Cardiac ventricle fibroblast (primary cell): ENCODE measurements at places on chromosomes 6 and 20. TPM values are rescaled to one million over a fixed set of nuclear protein-coding genes. Genes with fewer than 3 reads are reported as not detected.

The SLC2A4RG gene
- 39.2 and 69.8 TPM in 2 replicates for total RNA-seq

The KIFC1 gene
- 1.3 and 5.0 TPM in 2 replicates for total RNA-seq

The SIRPB2 gene
- not detected in 2 replicates for total RNA-seq

The COX4I2 gene
- not detected in 2 replicates for total RNA-seq

The KCNK16 gene
- total RNA-seq = not detected in 2 replicates

The GPX5 gene
- total RNA-seq = not detected in 2 replicates

The C20orf141 gene
- total RNA-seq = 1.2 TPM in 1 of 2 replicates, not detected in the other

The MLIP gene
- under 0.01 TPM in 1 of 2 replicates, not detected in the other for total RNA-seq

The COL11A2 gene
- 0.05 and 0.06 TPM in 2 replicates for total RNA-seq

The TPD52L2 gene
- total RNA-seq = 92.1 and 109 TPM in 2 replicates

The VGLL2 gene
- not detected in 2 replicates for total RNA-seq

The CRYBG1 gene
- 12.3 and 13.0 TPM in 2 replicates for total RNA-seq

The PIM1 gene
- total RNA-seq = 47.0 and 55.5 TPM in 2 replicates

The PCK1 gene
- 0.15 TPM in 1 of 2 replicates, not detected in the other for total RNA-seq

The NRSN1 gene
- not detected in 2 replicates for total RNA-seq

The TAGAP gene
- total RNA-seq = not detected in 2 replicates

The BTNL2 gene
- not detected in 2 replicates for total RNA-seq

The KCNQ2 gene
- not detected in 2 replicates for total RNA-seq

The TSPO2 gene
- not detected in 2 replicates for total RNA-seq

The NELFCD gene
- total RNA-seq = 27.8 and 31.4 TPM in 2 replicates

The SLC32A1 gene
- total RNA-seq = not detected in 2 replicates

The MTHFD1L gene
- total RNA-seq = 16.5 and 19.3 TPM in 2 replicates

The HMGCLL1 gene
- total RNA-seq = not detected in 2 replicates

The HNF4A gene
- total RNA-seq = not detected in 2 replicates

The PAK5 gene
- total RNA-seq = not detected in 2 replicates

The TMEM151B gene
- total RNA-seq = 0.06 TPM in 1 of 2 replicates, not detected in the other

The METTL24 gene
- not detected in 2 replicates for total RNA-seq

The MAS1 gene
- 0.05 and 0.25 TPM in 2 replicates for total RNA-seq

The PGC gene
- total RNA-seq = not detected in 2 replicates

The WFDC5 gene
- not detected in 2 replicates for total RNA-seq

The RNF39 gene
- 0.19 TPM in 1 of 2 replicates, not detected in the other for total RNA-seq

The PRR18 gene
- total RNA-seq = 0.05 TPM in 1 of 2 replicates, not detected in the other

The ABHD16B gene
- total RNA-seq = not detected in 2 replicates

The GGTLC1 gene
- not detected in 2 replicates for total RNA-seq

The CPNE5 gene
- 0.06 and 0.34 TPM in 2 replicates for total RNA-seq

The CTAGE9 gene
- total RNA-seq = not detected in 2 replicates

The C20orf144 gene
- total RNA-seq = not detected in 2 replicates

The RSPH4A gene
- total RNA-seq = not detected in 2 replicates

The TMEM63B gene
- 13.0 and 23.9 TPM in 2 replicates for total RNA-seq

The SLC25A27 gene
- total RNA-seq = 0.73 and 1.7 TPM in 2 replicates

The CHD6 gene
- 15.5 and 16.4 TPM in 2 replicates for total RNA-seq

The PKHD1 gene
- total RNA-seq = not detected in 2 replicates

The C6orf118 gene
- 0.05 TPM in 1 of 2 replicates, not detected in the other for total RNA-seq

The OTOR gene
- total RNA-seq = not detected in 2 replicates

The SRSF12 gene
- total RNA-seq = 0.24 and 0.62 TPM in 2 replicates

The OR12D3 gene
- not detected in 2 replicates for total RNA-seq

The ZDHHC14 gene
- total RNA-seq = 1.6 and 3.0 TPM in 2 replicates

The BRPF3 gene
- 12.5 and 17.4 TPM in 2 replicates for total RNA-seq

The HRH3 gene
- not detected in 2 replicates for total RNA-seq

The OXT gene
- not detected in 2 replicates for total RNA-seq

The ESR1 gene
- total RNA-seq = 0.94 and 1.8 TPM in 2 replicates

The DLL1 gene
- total RNA-seq = 1.7 and 3.1 TPM in 2 replicates

The CYB5R4 gene
- total RNA-seq = 7.7 and 8.4 TPM in 2 replicates

The DEFB123 gene
- total RNA-seq = not detected in 2 replicates

The PBOV1 gene
- total RNA-seq = not detected in 2 replicates

The ABT1 gene
- total RNA-seq = 8.1 and 11.7 TPM in 2 replicates
